ENCODE measurements at places on chromosomes 5 and 9.
A peak's percentile ranks its signal among the peaks of the same experiment; 100 is the strongest.

GRCh38 chr5:108747774-108748400 is at the start of gene FER:
Gene FER, plus strand, starts transcription at chr5:108747897. Its CDS starts 50,286 bp downstream, at chr5:108798183.
- DNase-seq = peak; percentile 66

- DNase-seq = no peak
Observed at GRCh38 chr9:133998915-133999595, 6.9 kb upstream of the VAV2 start.

GRCh38 chr5:77984587-77984986 is 208.4 kb upstream of the TBCA start:
- no peak for DNase-seq

DNA sequence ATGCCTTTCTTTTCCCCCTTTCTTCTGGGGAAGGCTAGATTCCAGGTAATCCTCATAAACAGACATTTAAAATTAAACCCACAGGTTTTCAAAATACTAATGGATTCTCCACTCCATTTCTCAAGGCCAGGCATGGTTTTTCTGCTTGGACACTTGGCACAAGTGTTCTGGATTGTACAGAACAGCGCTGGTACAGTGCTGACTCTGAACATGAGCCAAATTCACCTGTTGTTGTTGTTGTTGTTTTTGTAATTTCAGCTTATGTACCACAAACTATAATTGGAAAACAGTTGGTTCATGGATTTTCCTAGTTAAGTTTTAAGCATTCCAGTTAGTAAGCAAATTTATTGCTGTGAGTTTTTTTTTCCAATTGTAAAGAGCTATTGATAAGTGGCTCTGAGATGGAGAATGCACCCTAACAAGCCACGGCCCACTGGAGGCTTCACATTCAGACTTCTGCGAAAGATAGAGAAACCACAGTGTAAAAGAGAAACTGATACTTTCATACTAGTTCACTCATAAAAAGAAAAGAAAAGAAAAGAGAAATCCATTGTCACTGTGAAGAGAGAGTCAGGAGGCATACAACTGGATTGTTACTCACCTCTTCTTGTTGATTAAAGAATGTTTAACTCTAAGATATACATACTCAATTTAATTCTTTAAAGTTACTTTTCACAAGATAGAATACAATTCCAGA is 16.2 kb upstream of the ITGA1 start:
- DNase-seq = peak; percentile 63

GRCh38 chr9:36862206-36863145 is 171.6 kb downstream of the PAX5 start:
- DNase-seq = peak; percentile 27

- no peak for DNase-seq
Observed at GRCh38 chr5:173567548-173567947, 48.9 kb downstream of the BOD1 start.

DNA sequence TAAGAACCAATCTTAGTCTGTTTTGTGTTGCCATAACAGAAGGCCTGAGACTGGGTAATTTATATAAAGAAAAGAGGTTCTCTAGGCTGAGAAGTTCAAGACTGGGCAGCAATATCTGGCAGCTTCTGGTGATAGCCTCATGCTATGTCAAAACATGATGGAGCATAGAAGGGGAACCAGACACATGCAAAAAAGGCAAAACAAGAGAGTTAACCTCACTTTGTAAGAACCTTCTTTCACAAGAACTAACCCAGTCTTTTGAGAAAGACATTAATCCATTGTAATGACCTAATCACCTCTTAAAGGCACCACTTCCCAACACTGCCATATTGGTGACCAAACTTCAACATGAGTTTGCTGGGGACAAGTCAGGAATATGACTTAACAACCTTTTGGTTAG is 37.3 kb downstream of the FSD1L start:
- DNase-seq = no peak

DNA sequence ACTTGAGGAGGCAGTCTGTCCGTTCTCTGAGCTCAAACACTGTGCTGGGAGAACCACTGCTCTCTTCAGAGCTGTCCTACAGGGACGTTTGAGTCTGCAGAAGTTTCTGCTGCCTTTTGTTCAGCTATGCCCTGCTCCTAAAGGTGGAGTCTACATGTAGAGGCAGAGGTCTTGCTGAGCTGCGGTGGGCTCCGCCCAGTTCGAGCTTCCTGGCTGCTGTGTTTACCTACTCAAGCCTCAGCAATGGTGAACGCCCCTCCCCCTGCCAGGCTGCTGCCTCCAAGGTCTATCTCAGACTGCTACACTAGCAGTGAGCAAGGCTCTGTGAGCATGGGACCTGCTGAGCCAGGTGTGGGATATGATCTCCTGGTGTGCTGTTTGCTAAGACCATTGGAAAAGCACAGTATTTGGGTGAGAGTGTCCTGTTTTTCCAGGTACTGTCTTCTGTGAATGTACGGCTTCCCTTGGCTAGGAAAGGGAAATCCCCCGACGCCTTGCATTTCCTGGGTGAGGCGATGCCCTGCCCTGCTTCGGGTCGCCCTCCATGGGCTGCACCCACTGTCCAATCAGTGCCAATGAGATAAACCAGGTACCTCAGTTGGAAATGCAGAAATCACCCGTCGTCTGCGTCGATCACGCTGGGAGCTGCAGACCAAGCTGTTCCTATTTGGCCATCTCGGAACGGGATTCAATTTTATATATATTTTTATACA is 58.5 kb downstream of the CNTRL start:
- peak; percentile 83 for DNase-seq
